SJSA1 (cell line): ENCODE measurements at places on chromosomes 7 and 10.
A peak's percentile ranks its signal among the peaks of the same experiment; 100 is the strongest.

DNA sequence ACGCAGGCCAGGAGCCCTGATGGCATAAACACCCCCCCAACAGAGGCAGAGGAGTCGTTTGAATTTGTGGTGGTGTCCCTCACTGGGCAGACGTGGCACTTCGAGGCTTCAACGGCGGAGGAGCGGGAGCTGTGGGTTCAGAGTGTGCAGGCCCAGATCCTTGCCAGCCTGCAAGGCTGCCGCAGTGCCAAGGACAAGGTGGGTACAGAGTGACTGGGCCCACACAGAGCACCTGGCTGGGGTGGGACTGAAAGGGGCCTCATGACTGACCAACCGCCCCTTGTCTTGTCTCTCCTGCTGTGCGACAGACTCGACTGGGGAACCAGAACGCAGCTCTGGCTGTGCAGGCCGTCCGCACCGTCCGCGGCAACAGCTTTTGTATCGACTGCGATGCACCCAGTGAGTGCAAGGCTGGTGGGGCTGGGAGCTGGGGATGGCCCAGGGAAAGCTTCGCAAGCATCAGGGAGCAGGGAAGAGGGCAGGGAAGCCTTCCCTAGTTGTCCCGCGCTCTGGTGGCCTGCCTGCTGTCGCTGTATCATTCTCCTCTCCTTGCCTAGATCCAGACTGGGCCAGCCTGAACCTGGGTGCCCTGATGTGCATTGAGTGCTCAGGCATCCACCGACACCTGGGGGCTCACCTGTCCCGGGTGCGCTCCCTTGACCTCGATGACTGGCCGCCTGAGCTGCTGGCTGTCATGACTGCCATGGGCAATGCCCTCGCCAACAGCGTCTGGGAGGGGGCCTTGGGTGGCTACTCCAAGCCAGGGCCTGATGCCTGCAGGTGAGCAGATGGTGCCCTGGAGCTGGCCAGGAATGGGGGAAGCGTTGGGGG lies 25.4 kb downstream of the GBX1 start:
- peak; percentile 43 for DNase-seq

DNA sequence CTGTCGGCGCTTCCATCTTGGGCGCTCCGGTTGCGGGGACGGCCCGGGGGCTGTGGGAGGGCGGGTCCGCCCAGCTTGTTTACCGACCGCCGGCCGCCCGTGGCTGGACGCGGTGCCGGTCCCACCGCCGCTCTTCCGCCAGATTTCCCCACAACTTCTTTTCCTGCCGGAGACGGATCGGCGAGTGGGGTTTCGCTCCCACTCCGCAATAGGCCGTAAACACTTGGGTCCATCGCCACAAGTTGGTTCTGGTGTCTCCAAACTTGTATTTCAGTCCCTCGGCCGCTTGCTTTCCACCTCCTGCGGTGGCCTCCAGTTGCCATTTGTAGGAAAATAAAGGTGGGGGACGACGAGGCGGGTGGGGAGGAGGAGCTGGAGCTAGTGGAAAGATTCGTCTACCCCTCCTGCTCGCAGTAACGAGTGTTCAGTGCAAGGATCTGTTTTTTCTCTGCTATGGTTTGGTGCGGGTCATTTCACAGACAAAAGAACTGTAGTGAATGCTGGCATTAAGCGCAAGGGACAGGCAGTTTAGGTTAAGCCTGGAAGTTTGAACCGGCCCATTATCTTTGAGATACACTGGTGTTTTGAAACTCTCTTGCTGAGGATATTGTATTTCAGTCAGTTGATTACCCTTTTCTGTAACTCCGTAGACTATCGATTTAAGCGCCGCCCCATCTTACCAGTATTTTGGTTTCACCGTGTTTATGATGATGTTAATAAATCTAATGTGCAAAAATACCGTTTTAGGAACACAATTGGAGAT lies 24.3 kb upstream of the ZRANB1 start:
- DNase-seq = no peak

DNA sequence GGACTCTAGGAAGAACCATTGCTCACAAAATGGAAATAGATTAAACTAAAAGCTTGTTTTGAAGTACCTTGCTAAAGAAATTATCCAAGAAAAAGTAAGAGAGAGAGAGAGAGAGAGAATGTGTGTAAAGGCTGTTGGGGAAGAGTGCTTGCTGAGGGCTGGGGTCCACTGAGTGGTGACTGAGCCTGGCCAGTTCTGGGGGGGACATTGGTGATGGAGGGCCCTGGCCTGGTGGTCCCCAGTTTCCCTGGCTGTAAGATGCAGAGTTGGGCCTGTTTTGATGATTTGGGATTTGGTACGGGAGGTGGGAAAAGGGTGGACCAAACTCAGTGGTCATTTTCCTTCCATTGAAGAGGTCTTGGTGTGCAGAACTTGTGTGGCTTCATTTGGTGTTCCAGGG lies 880 bp downstream of the RAMP3 start:
- DNase-seq = no peak

DNA sequence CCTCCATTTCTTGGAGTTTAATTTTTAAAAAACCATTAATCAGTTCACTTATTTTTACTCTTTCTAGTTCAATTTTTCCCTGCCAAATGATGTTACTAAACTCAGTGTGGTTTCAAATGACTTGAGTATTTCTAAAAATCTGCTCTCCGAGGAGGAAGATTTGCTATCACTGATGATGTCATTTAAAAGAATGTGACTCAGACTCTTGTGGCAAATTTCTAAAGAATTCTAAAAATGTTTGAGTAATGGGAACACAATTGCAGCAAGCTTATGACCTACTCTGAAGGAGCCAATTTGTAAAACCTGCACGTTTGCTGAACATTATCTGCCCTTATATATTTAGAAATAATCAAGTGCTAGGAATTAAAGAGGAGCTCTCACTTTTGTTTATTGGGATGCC lies 88.6 kb downstream of the SPAG6 start:
- no peak for DNase-seq

DNA sequence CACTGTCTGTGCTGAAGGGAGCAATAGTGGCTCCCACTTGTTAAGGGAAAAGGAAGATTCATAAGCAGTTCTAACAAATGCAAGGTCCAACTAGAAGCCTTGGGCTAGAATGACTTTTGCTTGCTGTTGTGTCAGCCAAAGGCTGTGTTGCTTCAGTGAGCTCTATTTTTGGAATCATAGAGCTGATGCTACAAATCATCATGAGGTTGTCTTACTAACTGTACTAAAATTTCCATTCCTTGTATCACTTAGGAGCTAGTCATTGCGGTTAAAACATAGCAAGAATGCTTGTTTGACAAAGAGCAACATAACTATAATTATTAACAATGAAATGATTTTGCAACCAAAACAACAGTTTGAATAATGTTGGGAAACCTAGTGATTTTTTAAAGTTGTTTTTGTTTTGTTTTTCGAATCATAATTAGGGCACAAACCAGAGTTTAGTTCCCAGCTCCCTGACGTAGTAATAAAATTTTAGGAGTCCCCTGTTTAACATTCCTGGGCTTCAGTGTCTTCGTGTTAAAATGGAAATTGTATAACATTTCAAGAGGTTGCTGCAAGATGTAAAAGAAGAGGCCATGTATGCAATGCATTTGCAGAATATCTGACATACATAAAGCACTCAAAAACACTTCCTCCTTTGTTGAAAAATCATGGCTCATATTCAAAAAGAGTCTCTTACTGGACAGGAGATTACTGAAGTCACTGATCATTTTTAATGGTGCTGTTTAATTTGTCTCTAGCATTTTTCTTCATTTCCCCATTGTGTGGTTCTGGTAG lies 183.4 kb downstream of the MACC1 start:
- DNase-seq = no peak

DNA sequence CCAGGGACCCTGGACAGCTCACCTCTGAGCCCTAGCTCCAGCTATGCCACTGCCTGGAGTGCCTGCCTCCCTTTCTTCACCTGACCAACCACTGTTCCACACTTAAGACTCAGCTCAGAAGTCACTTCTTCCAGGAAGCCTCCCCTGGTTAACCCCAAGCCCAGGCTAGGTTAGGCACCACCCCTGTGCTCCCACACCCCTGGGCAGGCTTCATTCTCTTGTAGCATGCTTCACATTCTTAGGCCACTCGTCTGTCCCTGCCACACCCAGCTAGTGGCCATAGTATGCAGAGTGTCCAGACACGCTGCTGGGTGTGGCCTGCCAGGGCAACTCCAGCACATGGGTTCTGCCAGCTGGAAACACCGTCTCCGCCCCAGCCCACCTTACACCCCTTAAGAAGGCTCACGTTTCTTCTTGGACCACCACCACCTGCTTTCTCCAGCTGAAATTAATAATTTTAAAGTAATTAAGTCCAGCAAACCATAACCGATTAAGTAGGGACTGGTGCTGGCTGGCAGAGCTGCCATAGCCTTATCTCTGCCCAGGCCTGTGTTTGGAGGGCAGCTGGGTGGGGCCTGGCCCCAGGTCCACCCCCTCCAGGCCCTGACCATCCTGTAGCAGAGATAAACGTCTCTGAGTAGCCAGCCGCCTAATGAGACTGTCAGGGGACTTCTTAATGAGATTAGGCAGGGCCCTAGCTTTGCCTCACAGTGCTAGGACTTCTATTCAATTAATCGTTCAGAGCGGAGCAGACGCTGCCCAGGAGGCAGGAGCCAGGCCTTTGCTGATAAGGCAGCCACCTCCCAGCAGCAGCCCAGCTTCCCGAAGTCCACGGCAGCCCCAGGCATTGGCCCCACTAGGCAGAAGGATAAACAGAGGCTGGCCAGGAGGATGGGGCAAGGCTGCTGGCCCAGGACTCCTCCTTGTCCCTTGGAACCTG lies 20.5 kb downstream of the GRID1 start:
- DNase-seq = peak; percentile 14

DNA sequence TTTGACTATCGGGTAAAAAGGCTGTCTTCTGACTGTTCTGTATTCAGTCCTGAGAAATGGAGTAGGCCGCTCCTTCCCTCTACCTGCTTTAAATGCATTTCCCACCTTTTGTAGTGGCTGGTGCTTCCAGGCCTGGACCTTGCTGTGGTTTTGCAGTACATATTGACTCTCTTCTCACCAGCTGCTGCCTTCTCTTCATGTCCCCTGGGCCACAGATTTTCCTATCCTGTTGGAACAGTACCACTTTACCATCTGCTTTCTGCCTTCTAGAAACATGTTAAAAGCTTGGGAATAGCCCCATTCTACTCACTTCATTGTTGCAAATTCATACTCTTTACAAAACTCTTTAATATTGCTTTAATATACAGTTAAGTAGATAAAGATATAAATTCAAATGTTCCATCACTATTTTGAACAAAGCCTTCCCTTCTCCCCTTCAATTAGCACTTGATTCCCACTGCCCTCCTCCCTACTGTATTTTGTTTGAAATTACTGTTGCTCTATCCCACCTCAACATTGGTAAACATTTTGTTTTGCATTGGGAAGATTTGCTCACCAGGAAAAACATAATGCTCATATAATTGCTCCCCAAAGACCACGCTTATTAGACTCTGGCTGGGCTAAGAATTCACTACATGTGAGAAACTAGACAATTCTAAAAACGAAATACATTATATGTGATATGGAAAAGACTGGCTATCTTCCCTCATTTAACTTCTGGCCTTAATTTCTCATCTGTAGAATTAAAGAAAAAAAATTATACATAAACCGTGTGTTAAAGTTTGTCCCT lies 17.3 kb upstream of the SEMA3C start:
- DNase-seq = no peak

DNA sequence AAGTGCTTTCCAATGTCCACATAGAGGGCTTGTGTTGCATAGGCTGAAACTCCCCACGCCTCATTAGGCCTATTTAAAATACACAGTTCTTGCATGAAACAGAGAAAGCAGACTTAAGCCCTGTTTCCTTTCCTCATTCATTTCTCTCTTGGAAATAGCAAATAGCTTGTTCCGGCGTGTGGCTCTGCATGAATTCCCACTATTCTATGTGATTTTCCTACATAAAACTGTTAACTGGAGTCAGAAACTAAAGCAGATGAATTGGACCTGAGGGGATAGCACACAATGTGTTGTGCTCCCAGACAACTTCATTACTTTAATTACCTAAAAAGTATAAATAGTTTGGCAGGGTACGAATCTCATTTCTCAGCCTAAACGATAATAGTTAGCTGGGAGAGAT lies 981.5 kb downstream of the SORCS1 start:
- no peak for DNase-seq
